ENCODE measurements at places on chromosomes 7 and 10. TPM values are rescaled to one million over a fixed set of nuclear protein-coding genes. Genes with fewer than 3 reads are reported as not detected.

Gene HTRA1
- total RNA-seq: 46.7 TPM

Gene DDX50
- 33.7 TPM for total RNA-seq

Gene KLHL7
- total RNA-seq: 84.1 TPM

Gene OPALIN
- not detected for total RNA-seq

Gene ZPBP
- total RNA-seq: not detected

Gene EVX1
- not detected for total RNA-seq

Gene IGF2BP3
- total RNA-seq: 37.9 TPM

Gene UCN3
- total RNA-seq: not detected

Gene ANXA8
- not detected for total RNA-seq

Gene FAM221A
- 6.9 TPM for total RNA-seq

Gene WBP1L
- total RNA-seq: 24.6 TPM

Gene AZGP1
- not detected for total RNA-seq

Measured in temporal lobe (tissue), 4 donors.